ENCODE measurements at places on chromosomes 5 and 9. TPM values are rescaled to one million over a fixed set of nuclear protein-coding genes. Genes with fewer than 3 reads are reported as not detected.

GRXCR2 gene
- total RNA-seq = 1.1 TPM

WWC1 gene
- total RNA-seq = 2.2 TPM

PLCXD3 gene
- total RNA-seq = 73.1 TPM

ANKDD1B gene
- 0.27 TPM for total RNA-seq

ZNF300 gene
- 1.1 TPM for total RNA-seq

DOK3 gene
- 3.3 TPM for total RNA-seq

ADAMTSL2 gene
- total RNA-seq = 6.0 TPM

SNCAIP gene
- total RNA-seq = 1.4 TPM

TAF1L gene
- not detected for total RNA-seq

IGFBPL1 gene
- not detected for total RNA-seq

GRCh38 chr5:30937070-30937469 lies 256.4 kb upstream of the CDH6 start:
- H3K27me3 ChIP-seq = no peaks in the 10 kb centered on the region
- DNase-seq = no peak
- peaks cover 7% of the 10 kb centered on the region for H3K4me1 ChIP-seq
- H3K27ac ChIP-seq = no peak overlapping the region
- H3K36me3 ChIP-seq = no peaks in the 10 kb centered on the region

DNA sequence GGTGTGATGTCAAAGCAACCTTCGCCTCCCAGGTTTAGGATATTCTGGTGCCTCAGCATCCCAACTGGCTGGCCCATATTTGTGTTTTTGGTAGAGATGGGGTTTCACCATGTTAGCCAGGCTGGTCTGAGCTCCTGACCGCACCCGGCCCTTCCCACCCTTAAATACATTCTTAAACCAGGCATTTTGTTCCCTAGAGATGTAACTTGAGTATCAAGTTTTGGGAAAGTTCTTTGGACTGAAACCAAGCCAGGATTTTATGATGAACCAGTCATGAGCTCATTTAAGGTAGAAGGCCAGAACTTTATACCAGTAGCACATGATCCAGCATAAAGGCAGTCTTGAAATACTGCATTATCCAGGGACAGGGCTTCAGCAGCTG lies 3.5 kb downstream of the RPL7A start:
- DNase-seq = no peak
- no peak overlapping the region for H3K27ac ChIP-seq
- no peak overlapping the region for H3K4me3 ChIP-seq
- peaks cover 56% of the 10 kb centered on the region for H3K4me1 ChIP-seq

- H3K36me3 ChIP-seq = no peaks in the 10 kb centered on the region
- H3K27ac ChIP-seq = no peak overlapping the region
- H3K4me1 ChIP-seq = peaks cover 9% of the 10 kb centered on the region
- H3K4me3 ChIP-seq = no peak overlapping the region
- H3K27me3 ChIP-seq = peaks cover 37% of the 10 kb centered on the region
- DNase-seq = no peak
These were observed 46.8 kb downstream of the NSUN2 start for GRCh38 chr5:6585939-6586646.

- no peaks in the 10 kb centered on the region for H3K36me3 ChIP-seq
- no peak overlapping the region for H3K4me3 ChIP-seq
- no peak overlapping the region for H3K27ac ChIP-seq
- no peaks in the 10 kb centered on the region for H3K27me3 ChIP-seq
These were observed 98.5 kb downstream of the ARSB start for GRCh38 chr5:78886341-78887230.

DNA sequence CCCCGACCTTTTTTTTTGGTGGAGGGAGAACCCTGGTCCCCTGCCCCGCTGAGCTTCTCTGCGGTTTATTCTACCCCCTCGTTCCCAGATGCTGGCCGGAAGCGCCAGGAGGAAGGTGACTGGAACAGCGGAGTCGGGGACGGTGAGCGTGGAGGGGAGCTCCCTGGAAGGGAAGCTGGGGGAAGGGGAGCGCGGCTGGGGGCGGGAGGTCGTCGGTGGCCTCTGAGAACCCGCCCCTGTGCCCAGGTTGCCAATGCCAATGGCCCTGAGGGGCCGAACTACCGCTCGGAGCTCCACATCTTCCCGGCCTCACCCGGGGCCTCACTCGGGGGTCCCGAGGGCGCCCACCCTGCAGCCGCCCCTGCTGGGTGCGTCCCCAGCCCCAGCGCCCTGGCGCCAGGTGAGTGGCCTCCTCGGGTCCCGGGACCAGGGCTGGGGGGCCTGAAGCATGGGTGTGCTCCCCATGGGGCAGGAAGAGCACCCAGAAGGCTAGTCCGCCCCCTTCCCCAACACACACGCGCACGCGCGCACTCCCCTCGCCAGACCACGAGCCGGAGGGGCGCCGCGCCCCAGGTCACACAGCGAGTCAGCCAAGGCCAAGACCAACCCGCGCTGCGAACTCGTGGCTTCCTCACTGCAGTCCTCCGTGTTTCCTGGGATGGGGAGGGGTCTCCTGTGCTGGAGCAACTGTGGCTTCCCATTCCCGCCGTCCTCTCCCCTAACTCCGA lies 10.6 kb downstream of the MYOZ3 start:
- H3K36me3 ChIP-seq = no peaks in the 10 kb centered on the region
- DNase-seq = no peak
- no peaks in the 10 kb centered on the region for H3K27me3 ChIP-seq

DNA sequence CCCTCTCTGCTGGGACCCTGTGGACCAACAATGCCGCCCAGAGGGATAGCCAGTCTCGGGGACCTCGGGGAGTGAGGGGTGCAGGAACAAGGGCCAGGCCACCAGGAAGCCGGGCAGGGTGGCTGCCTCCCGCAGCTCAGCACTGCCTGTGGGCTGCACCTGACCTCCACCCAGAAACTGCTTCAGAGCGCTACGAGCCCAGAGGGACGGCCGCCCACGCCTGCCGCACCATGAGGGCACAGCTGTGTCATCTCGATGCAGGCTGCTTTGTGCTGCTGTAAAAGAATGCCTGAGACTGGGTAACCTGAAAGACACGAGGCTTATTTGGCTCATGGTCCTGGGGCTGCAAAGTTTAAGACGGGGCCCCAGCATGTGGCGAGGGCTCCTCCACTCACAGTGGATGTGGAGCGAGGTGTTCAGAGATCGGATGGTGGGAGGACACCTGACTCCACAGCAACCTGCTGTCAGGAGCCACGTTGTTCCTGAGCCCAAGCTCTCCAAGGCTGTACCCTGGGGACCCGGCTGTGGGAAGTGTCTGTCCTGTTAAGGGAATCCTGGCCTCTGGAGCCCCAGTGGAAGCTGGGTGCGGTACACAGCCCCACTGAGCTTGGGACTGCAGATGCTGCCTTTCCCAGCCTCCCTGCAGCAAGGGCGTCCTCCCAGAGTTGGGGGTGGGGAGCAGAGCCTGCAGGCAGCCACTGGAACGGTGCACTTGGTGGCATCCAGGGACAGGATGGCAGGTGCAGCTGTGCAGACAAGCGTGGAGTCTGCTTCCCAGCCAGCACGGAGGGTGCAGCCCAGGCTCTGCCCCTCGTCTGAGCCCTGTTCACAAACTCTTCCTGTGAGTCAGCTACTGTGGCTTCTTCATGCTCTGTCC lies 11.8 kb upstream of the ZDHHC11 start:
- no peak overlapping the region for H3K27ac ChIP-seq
- DNase-seq = no peak
- peaks cover 55% of the 10 kb centered on the region for H3K36me3 ChIP-seq
- no peak overlapping the region for H3K4me3 ChIP-seq
- H3K27me3 ChIP-seq = no peaks in the 10 kb centered on the region

DNA sequence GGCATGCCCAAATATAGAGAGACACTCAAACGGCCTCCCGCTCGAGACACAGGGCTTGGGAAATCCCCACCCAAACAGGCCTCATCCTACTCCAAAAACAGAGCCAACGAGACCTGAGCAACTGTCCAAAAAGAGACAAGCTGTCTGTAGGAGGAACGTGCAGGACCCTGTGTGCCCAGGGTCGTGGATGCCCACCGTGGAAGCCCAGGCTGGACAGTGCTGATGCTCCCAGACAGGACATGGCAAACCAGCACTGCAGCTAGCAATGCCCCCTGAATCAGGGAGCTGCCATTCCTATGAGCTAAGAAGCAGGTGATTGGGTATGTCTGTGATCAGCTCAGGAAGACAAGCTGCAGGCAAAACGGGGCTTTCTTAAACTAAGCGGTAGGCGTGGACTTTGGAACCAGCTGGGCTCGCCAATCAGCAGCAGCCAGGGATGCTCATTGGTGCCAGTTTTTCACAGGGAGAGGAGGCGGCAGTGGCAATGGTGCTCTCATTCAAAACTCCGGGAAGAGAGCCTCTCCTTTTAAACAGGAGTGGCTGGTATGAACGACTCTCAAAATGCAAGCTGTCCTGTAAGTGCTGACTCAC lies 113.1 kb upstream of the IRX2 start:
- no peak overlapping the region for H3K4me3 ChIP-seq
- no peaks in the 10 kb centered on the region for H3K4me1 ChIP-seq
- H3K27me3 ChIP-seq = peaks cover 60% of the 10 kb centered on the region
- no peaks in the 10 kb centered on the region for H3K36me3 ChIP-seq

DNA sequence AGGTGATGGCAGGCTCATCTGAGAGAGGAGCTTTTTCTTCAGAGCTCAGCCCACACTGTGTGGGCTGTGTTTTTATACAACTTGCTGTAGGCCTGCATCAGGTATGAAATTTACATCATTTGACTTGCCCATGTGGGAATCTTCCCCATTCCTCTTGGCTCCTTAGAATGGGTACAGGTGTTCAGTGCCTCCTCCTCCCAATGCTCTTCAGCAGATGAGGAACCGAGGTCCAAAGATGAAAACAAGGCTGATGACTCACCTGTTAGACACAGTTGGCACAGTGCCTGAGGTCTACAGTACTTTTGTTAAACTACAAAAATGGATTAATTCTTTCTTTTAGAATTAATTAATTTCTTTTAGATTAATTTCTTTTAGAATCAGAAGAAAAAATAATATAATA lies 20.8 kb downstream of the PAPPA start:
- no peaks in the 10 kb centered on the region for H3K36me3 ChIP-seq
- no peaks in the 10 kb centered on the region for H3K27me3 ChIP-seq
- no peak for DNase-seq
- no peak overlapping the region for H3K27ac ChIP-seq

DNA sequence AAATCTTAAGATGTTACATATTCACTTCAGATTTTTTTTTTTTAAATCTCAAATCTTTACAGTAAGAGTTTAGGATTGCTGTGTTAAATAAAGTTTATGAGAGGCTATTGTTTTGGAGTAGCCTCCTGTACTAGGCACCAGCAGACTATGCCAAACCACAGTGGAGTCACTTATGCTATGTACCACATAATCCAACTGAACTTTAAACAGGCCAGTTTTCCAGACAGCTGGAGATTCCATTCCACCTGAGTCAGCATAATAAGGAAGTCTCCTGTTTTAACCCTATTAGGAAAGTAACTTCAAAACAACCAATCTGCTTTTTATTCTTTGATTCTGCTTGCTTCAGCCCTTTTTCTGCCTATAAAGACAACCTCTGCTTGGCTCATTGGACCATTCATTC lies 205.2 kb downstream of the CSNK1G3 start:
- H3K27ac ChIP-seq = no peak overlapping the region
- H3K36me3 ChIP-seq = no peaks in the 10 kb centered on the region
- no peaks in the 10 kb centered on the region for H3K27me3 ChIP-seq
- no peak overlapping the region for H3K4me3 ChIP-seq
- DNase-seq = no peak

GRCh38 chr5:96509721-96510350 lies 76.8 kb upstream of the PCSK1 start:
- no peak overlapping the region for H3K4me3 ChIP-seq
- DNase-seq = no peak
- H3K36me3 ChIP-seq = no peaks in the 10 kb centered on the region
- no peaks in the 10 kb centered on the region for H3K27me3 ChIP-seq
- no peaks in the 10 kb centered on the region for H3K4me1 ChIP-seq

DNA sequence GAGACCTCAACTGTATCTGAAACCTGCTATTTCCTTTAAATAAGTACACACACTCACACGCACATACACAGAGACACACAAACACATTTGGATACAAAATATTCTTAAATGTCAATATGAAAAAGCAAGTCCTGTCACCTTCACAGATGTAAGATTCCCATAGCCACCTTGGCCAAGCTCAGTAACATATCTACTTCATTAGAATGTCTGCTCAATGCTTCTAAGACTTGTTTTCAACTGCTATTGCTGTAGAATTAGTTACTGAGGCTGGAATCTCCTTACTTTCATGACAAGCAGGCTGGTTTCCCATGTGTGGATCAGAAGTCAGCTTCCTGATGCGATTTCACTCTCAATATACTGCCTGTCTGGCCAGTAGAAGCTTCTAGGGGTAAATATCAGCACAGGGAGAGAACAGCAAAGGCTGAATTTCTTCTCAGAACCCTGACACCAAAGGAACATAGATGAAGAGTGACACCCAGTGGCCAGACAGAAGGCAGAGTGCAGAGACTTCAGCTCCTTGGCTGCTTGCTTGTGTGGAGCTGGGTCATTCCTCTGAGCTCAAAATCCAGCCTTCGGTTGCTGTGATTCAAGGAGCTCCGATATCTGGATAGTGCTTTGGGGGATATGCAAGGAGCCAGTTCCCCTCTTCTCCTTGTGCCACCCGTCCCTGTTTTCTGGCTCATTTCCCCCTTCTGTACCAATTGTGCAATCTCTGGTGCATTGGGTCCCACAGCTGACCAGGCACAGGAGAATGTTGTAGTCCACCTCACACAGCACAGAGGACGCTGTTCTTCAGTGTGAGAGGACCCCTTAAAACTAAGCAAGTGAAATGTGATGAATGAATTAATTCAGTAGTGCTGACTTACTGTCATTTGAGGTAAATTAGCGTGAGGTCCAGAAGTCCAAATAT lies 26.6 kb upstream of the ABLIM3 start:
- H3K27me3 ChIP-seq = no peaks in the 10 kb centered on the region
- H3K4me1 ChIP-seq = peaks cover 12% of the 10 kb centered on the region
- H3K4me3 ChIP-seq = no peak overlapping the region
- DNase-seq = peak; percentile 38

DNA sequence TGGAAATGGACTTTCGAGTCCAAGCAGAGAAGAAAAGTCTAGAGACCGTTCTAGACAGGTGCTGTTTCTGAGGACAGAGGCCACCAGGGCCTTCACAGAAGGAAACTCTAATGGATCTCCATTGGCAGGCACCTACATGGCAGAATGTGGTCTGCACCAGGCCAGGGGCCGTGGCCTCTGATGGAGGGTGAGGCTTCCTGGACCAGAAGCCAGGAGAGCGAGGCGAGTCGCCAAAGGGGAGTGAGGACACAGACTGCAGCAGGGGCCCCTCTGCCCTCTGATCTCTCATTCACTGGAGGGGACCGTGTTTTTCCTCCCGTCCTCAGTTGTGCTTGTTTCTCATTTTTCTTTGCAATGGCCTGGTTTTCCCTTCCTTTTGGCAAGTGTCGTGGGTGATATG lies 41.1 kb downstream of the ALG2 start:
- no peaks in the 10 kb centered on the region for H3K36me3 ChIP-seq
- no peaks in the 10 kb centered on the region for H3K27me3 ChIP-seq
- H3K4me3 ChIP-seq = no peak overlapping the region
- no peak overlapping the region for H3K27ac ChIP-seq
- DNase-seq = no peak
- H3K4me1 ChIP-seq = peaks cover 9% of the 10 kb centered on the region
